ENCODE measurements at places on chromosomes 1 and 21.

DNA sequence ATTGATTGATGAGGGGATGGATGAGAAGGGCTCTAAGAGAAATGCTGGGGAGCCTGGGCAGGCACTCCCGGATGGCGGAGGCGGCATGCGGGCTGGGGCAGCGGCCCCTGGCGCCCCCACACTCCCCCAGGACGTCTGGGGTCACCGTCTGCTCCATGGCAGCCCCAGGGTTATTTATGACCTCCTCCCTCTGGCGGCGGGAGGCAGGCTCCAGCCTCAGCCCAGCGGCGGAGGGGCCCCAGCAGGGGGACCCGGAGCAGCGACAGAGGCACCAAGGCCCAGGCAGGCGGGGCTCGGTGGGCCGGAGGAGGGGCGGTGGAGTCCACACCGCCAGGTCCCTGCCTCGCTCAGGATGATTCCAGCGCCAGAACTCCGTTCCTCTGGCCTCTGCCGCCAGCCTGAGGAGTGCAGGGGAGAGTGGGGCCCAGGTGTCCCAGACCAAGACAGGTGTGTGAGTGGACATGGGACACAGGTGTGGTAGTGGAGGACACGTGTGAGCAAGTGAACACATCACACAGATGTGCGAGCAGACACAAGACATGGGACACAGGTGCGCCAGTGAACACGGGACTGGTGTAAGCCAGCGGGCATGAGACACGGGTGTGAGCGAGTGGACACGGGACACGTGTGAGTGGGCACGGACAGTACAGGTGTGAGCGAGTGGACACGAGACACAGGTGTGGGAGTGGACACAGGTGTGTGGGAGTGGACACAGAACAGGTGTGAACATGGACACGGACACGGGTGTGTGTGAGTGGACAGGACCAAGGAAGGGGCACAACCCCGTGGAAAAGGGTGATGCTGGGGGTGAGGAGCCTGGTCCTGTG is 2.5 kb upstream of the SAMD11 start:
- no peak for DNase-seq

DNA sequence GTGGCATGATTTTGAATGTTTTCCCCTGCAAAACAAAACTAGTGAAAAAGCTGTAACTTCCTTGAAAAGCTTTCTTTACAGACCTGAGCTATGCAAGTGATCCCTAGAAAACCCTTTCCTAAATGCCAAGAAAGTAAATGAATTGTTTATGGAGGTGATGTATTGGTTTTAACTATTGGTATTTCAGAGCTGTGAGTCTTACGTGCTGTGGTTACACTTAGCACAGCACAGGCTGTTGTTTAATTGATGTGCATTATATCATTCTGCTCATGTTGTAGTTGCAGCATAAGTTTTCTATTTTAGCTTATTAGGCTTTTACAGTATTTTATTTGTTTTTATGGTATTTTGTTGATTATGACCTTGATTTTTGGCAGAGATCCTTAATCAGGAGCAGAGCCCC is 74.1 kb upstream of the DYNLT5 start:
- DNase-seq = no peak

- no peak for DNase-seq
Measured at GRCh38 chr21:29182691-29183092, 52.2 kb downstream of the MAP3K7CL start.

DNA sequence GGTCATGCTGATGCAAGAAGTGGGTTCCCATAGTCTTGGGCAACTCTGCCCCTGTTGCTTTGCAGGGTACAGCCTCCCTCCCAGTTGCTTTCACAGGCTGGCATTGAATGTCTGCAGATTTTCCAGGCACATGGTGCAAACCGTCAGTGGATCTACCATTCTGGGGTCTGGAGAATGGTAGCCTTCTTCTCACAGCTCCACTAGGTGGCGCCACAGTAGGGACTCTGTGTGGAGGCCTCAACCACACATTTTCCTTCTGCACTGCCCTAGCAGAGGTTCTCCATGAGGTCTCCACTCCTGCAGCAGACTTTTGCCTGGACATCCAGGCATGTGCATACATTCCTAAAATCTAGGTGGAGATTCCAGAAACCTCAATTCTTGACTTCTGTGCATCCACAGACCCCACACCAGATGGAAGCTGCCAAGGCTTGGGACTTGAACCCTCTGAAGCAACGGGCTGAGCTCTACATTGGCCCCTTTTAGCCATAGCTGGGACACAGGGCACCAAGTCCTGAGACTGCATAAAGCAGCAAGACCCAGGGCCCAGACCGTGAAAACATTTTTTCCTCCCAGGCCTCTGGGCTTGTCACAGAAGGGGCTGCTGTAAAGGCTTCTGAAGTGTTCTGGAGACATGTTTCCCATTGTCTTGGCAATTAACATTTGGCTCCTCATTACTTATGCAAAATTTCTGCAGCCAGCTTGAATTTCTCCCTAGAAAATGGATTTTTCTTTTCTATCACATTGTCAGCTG is 466.2 kb upstream of the PBX1 start:
- no peak for DNase-seq

DNA sequence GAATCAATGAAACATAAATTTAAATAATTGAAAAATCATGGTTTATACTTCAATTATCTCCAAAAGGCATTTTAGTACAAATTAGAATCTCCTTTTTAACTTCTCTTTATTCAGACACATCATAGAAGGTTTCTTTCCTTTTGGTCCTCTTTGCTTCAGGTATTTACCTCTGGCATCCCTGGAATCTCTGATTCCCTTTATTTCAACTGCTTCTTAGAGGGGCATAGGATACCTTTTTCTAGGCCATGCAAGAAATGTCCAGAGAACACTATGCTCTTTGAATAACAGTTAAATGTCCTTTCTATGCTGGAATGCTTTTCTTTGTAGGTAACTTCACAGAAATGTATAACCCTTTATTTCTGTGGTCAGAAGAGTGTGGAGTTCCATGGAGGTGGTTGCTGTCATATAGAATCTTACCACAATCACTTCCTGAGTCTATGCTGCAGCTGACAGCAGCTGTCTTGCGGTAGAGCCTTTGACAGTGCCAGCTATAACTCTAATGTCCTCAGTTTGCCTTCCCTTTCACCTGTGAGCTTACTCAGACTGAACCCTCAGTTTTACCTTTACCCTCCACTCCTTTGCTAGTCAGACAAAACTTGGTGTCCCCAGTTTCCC is 8.6 kb downstream of the LAMC2 start:
- no peak for DNase-seq

DNA sequence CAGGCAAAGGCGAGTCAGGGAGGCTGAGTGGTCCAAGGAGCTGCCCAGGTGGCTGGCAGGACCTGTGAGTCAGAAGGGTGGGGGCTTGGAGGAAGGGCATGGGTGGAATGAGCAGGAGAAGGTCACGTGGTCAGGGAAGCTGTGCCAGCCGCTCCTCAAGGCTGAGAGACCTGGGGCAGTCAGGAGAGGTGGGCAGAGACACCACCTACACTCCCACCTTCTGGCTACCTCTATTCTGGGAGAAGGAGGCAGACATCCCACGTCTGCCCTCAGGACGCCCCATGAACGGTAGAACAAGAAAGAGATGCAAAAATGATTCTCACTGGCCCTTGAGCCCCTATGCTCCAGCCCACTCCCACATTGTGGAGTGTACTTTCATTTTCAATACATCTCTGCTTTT is 151.8 kb upstream of the RAB4A start:
- DNase-seq = no peak

DNA sequence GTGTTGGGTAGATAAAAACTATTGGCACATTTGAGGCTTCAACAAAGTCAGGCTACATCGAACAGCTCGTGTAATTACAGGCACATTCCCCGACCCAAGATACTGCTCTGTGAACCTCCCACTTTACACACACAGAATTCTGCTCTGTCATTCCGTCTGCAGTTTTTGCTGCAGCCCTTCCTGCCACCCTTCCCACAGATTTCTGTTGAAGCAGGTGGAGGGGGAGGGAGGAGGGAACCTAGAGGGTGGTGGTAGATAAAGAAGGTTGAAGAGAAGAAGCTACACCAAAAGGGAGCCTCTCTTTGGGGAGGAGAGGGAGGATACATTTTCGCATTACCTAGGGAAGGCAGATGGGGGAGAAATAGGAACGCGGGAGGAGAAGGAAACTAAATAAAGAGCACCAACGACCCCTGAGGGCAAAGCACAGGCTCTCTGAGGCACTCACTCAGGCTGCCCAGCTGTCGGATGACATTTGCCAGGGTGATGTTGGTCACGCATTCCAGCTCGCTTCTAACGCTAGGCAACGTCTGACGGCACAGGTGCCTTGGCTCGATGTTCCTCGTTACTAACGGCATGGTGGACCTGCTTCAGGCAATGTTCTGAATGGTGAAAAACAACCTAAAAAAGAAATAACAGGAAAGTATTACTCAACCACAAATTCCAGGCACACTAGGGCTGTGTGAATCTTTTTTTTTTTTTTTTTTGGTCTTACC is 36.0 kb downstream of the GPR3 start:
- no peak for DNase-seq

DNA sequence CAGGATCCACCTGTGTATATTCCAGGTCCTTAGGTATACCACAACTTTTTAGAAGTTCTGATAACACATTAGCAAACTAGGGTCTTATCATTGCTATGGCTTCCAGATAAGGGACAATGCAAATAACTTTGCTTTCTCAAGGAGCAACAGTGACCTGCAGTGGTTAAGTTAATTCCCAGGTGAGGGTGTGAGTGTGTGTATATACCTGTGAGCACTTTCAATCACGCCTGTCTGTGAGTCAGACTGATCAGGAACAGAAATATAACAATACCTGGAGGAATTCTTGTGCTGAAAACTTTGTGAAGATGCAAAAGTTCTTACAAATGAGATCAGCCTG is 317.0 kb downstream of the PAPPA2 start:
- DNase-seq = no peak

DNA sequence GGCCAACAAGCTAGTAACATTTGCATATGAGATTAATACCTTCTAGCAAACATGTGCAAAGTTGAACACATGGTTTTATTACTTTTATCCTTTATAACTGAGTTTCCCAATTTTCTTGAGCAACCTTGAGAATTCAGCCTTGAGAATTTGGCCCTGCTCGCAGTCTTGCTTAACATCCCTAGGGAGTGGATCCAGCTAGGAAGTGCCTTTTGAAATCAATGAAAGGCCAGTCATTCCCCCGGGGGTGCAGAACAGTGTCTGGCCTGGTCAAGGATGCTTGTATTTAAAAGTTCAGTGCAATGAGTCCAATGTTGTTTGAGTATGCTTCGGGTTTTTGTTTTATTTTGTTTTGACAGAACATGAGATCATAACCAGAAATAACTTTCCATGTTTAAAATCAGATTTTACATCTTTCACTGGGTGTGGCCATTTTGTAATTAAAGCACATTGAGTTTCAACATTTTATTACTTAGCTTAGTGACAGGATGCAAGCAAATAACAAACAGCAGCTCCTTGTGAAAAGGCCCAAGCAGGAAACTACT is 16.7 kb downstream of the PALMD start:
- no peak for DNase-seq

- DNase-seq = no peak
Measured at GRCh38 chr1:215397106-215397505, 170.0 kb upstream of the KCTD3 start.

DNA sequence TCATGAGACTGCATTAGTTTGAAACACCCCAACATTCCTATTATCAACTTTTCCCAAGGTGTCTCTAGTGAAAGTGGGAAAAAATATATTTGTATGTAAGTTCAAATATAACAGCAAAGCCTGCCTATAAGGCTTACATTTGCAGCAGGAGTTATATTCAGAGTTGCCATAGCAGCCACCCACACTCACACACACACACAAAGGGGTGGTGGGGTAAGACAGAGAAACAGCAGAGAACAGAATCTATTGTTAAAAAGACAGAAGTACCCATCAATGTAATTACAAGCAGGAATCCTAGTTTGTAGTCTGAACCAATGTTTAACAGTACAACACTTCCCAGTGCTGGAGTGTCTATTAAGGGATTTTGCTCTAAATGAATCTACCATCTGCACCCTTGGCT is 55.0 kb downstream of the PLPPR5 start:
- DNase-seq = no peak
